ENCODE measurements at places on chromosomes 13 and 19.

GRCh38 chr19:3062165-3063105 lies at the start of gene TLE5:
TLE5 (minus strand) TSS chr19:3062495; CDS start chr19:3062200, 295 bp downstream.
- no peak for DNase-seq

GRCh38 chr13:67278235-67278634 lies 48.1 kb upstream of the PCDH9 start:
- no peak for DNase-seq

GRCh38 chr19:49911381-49912145 lies 14.9 kb upstream of the IL4I1 start:
- no peak for DNase-seq

DNA sequence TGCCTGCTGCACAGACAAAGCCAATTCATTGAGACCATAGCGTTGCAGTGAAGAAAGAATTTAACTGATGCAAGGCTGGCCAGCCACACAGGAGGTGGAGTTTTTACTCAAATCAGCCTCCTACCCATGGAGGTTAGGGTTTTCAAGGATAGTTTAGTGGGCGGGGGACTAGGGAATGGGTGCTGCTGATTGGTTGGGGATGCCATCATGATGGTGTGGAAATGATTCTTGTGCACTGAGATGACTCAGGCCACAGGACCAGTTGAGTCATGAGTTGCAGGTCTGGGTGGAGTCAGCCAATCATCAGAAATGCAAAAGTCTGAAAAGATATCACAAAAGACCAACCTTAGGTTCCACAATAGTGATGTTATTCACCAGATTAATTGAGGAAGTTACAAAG lies 359.6 kb downstream of the FOXO1 start:
- DNase-seq = no peak

DNA sequence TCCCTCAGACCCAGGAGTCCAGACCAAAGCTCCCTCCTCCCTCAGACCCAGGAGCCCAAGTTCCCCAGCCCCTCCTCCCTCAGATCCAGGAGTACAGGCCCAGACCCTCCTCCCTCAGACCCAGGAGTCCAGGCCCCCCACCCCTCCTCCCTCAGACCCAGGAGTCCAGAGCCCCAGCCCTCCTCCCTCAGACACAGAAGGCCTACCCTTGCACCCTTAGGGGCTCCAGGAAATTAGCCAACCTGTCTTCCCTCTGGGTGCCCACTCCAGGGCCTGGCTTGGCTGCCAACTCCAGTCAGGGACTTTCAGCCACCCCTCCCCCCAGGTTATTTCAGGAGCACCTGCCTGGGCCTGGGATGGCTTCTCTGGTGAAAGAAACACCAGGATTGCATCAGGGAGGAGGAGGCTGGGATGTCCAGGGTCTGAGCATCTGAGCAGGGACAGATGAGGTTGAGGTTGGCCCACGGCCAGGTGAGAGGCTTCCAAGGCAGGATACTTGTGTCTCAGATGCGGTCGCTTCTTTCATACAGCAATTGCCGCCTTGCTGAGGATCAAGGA lies at the start of gene FGF21:
Gene FGF21 (plus strand): TSS at position 441 of the 558 bp plus-strand sequence. CDS start 713 bp downstream, outside the sequence.
- no peak for DNase-seq

GRCh38 chr13:30762643-30763042 lies 27.3 kb downstream of the ALOX5AP start:
- no peak for DNase-seq

- DNase-seq = peak; percentile 22
These were observed at the start of gene PTGIR for GRCh38 chr19:46624958-46625661. PTGIR (minus strand) TSS chr19:46625089; CDS start chr19:46624225, 864 bp downstream.

GRCh38 chr13:72384879-72385278 lies 342.6 kb downstream of the MZT1 start:
- no peak for DNase-seq

GRCh38 chr19:49590971-49591730 lies at the start of gene PRR12:
PRR12 (plus strand) TSS chr19:49591182; CDS start chr19:49591655, 473 bp downstream.
- peak; percentile 67 for DNase-seq

DNA sequence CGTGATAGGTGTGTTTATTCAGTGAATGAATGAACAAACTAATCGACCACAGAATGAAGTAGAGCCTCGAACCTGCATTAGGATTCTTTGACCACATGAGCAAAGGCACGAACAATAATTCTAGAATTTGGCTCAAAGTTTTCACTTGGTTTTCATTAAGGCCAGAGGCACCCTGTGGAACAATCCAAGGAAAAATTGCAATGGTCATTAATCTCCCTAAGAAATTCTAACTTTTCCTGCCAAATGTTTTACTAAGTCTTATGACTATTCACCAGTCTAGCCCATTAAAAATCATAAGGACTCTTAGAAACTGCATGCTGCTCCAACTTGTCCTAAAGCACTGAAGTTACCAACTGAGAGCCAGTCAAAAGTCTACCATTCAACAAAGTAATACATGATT lies 271.7 kb downstream of the EFNB2 start:
- no peak for DNase-seq

- no peak for DNase-seq
These were observed 24.9 kb upstream of the SIGLEC11 start for GRCh38 chr19:49985871-49986270.

DNA sequence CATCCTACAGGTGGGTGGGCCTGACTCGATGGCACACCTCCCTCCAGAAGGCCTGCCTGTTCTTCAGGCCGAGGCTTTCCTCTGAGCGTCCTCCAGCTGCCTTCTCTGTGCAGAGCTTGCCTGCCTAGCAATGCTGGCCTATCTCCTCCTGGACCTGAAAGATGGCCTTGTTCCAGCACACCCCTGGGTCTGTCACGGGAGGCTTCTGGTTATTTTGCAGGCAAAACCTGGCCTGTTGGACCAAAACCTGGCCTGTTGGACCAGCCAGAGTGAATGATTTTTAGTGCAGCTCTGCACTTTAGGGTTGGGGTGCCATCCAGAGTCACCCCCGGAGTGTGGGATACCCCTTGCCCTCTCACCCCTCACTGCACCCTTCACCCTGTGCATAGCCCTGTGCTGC lies 128.4 kb downstream of the KATNAL1 start:
- no peak for DNase-seq

GRCh38 chr13:65606622-65607021 lies 1623.5 kb downstream of the PCDH9 start:
- DNase-seq = no peak

DNA sequence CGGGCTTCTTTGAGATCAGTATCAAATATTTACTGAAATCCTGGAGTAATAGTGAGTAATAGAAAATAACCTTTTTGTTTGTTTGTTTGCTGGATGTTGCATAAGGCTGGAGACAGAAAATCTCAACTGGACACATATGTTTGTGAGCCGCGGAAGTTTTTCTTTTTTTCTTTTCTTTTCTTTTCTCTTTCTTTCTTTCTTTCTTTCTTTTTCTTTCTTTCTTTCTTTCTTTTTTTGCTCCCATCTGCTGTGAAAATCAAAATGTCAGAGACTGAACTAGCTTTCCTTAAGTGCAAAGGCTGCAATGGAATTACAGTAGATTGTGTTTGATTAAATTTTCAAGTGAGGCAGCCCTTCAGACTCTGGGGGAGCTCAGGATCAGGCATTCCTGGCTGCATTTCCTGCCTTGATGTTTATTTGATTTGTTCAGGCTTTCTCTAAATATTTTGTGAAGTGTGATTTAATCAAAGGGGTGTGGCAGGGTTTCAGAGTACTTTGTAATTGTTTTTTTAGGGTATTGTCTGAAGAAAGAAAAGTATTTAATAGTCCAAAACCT lies 319 bp downstream of the FRY start:
- DNase-seq = no peak

DNA sequence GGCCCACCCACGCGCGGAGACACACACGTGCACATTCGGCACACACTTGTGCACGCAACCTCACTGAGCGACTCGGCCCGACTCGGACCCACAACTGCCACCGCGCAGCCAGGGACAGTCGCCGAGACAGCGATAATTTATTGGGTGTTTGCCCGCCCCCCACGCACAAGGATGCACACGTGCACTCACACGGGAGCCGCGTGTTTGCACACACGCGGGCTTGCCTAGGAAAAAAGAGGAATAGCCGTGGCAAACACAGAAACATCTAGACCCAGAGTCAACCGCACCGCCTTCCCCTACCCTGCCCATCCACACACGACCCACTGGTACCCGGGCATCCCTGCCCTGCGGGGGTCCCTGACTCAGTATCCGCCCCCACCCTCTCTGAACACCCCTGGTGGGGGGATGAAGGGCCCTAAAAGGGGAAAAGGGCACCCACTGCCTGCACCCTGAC lies 1.1 kb upstream of the SSBP4 start:
- no peak for DNase-seq

GRCh38 chr19:3154957-3155736 lies 19.3 kb downstream of the GNA15 start:
- peak; percentile 97 for DNase-seq

GRCh38 chr19:19820774-19821320 lies 703 bp downstream of the ZNF506 start:
- no peak for DNase-seq

DNA sequence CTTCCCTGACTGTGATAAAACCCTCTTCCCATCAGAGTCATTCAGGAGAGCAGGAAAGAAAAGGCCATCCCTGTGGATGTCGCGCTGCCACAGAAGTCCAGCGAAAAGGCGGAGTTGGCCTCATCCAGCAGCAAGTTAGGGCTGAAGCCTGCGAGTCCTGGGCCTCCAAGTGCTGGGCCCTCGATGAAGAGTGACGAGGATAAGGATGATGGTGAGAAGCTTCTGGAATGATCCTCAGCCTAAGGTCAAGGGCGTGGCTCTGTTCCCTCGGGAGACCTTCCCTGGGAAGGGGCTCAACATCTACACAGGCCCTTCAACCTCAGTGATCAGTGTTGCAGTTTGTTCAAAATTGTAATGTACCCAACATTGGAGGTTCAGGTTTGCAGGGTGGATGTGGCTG lies 22.3 kb downstream of the TEX29 start:
- DNase-seq = no peak

DNA sequence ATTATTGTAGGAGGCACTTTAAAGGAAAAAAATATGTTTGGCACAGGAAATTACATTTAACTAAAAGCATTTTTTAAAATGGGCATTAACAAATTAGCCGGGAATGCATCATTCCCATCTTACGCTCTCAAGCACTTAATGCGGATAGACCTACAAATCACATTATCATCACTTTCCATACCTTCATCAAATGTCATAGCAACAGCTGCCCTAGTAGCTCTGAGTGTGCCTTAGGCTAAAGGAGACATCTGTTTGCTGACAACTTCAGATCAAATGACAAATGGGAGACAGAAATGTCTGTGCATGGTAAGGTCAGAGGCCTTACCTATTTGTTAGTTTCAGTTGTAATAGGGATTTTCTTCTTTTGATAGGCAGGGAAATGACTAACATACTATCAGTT lies 773.2 kb upstream of the SLC10A2 start:
- DNase-seq = no peak

DNA sequence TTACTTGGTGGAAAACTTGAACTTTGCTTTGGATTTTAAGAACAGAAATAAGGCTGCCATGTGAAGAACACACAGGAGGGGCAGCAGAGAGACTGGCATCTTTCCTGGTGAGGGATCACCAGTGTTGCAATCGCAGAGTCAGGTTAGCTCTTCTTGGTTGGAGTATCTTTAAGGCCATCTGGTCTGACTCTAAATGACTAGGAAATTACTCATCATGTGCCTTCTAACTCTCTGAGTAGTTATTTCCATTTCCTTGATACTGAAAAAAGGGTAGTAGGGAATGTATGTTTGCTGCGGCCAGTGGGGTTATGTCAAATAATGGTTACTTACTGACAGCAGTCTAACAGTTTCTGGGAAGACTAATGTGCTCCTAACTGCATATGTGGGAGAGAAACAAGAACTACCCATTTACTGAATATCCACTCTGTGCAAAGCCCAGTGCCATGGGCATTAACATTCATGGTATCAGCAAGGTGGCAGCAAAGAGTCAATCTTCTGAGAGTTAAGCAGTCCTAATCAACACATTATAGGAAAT lies 122.1 kb downstream of the COG6 start:
- peak; percentile 32 for DNase-seq

DNA sequence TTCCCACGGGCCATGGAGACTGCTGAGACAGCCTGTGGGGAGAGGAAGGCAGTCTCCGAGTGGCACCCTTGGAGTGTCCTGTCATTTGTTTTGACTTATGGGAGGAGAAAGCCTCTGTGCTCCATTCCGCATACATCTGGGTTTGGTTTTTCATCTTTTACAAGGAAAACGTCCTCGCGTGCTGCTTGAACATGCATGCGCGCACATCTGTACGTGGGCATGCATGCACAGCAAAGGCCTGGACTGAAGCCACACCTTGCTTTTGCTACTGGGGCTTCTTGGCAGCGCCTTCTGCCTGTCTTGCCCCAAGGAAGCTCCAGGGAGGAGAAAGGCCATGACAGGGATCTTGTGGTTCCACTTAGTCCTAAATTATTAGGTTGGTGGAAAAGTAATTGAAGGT lies 44.0 kb downstream of the SUGP2 start:
- no peak for DNase-seq

DNA sequence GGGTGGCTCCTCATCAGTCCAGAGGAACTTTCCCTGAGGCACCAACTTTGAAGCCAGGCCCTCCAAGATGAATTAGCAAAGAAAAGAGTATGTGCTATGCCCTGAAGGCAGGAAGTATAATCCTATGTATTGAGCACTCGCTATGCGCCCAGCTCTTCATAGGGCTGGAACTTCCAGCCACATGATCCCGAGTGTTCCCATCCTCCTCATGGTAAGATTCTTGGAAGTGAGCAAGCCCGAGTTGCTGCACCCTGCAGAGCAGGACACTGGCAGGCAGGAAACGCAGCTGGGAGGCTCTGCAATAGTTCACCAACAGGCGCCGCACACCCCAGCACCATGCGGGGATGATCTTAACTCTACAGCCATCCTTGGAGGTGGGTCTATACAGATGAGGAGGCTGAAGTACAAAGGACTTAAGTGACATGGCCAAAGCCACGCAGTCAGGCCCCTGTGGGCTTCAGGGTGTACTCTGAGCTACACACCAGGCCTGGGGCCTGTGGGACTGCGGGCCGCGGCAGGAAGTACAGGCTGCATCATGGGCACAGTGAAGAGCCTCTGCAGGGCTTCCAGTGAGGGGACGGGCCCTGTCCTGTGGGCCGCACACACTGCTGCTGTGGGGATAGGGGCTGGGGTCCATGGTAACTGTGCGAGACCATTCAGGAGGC lies 25.1 kb downstream of the C19orf47 start:
- no peak for DNase-seq

- DNase-seq = no peak
These were observed 167.6 kb downstream of the B3GLCT start for GRCh38 chr13:31367410-31367809.

DNA sequence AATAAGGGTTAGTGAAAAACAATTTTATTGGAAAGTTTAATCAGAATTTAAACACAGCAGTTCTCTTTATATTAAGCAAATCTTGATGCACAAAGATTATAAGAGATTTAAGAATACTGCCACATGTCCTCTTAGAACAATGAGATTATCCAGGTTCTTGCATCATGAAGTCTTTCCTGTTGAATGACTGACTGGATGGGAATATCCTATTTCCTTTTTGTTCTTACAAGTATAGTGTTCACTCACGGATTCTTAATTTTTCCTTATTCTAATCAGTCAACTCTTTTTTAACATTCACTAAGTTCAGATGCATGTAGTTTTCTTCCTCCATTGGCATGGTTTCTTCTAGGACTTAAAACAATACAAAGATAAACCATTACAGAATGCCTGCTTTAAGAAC lies 10.1 kb downstream of the URI1 start:
- DNase-seq = no peak

- no peak for DNase-seq
These were observed 137.6 kb downstream of the FLT1 start for GRCh38 chr13:28357247-28357825.

Data from T1000 (cell line).